ENCODE measurements at places on chromosomes 13 and 19.

GRCh38 chr13:109983447-109983846 lies 197.1 kb upstream of the IRS2 start:
- DNase-seq, result no peak

GRCh38 chr13:77384999-77385398 lies 58.1 kb upstream of the MYCBP2 start:
- DNase-seq, result no peak

DNA sequence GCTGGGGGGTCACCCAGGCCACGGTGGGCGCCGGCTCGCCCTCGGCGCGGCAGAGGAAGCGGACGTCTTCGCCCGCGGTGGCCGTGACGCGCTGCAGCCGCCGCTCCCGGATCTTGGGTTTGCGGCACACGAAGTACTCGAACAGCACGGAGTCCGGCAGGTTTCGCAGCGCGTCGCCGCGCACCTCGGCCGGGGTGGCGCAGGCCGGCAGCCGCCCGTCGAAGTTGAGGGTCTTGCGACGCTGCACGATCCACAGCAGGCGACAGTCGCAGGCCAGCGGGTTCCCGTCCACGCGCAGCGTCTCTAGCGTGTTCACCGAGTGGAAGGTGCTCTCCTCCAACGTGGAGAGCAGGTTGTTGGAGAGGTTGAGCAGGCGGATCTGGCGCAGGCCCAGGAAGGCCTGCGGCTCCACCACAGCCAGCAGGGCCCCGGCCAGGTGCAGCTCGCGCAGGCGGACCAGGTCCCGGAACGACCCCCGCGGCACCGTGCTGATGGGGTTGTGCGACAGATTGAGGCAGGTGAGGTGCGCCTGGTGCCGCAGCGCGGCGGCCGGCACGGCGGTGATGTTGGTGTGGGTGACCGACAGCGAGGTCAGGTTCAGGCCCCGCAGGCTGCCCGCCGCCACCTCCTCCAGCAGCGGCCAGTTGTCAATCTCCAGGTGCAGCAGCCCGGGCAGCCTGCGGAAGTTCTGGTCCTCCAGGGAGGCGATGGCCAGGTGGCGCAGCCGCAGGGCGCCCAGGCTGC lies 8.6 kb upstream of the PEAK3 start:
- no peak for DNase-seq

- no peak for DNase-seq
Observed at GRCh38 chr13:97414392-97414791, 19.6 kb upstream of the RAP2A start.

DNA sequence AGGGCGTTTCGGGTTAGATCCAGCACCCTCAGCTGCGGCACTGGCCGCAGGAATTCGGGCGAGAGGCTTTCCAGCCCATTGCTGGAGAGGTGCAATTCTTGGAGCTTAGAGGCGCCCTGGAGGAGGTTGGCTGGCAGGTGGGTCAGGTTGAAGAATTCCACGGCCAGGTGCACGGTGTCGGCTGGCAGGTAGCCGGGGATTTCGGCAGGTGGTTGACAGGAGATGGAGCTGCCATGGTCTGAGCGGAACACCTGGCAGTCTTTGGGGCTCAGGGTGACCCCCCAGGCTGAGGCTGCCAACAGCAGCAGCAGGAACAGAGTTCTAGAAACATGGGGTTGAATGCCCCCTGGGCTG lies 1.3 kb downstream of the LRG1 start:
- no peak for DNase-seq

DNA sequence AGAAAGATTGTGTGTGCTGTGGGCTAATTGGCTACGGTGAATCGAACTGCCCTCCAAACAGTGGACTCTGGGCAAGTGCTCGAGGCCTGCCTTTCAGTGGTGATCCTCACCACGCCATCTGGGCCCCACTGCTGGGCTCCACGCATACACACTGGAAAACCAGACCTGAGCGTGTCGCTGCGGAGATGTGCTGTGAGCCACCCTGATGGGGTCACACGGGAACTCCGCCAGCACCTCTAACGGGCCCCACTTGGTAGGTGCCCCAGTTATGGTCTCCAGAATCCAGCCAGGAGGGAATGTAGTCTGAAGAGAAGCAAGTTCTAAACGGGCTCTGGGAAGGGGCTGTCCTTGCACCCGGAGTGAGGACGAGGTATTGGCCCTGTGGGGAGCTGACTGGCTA lies 39.3 kb downstream of the C13orf46 start:
- no peak for DNase-seq

DNA sequence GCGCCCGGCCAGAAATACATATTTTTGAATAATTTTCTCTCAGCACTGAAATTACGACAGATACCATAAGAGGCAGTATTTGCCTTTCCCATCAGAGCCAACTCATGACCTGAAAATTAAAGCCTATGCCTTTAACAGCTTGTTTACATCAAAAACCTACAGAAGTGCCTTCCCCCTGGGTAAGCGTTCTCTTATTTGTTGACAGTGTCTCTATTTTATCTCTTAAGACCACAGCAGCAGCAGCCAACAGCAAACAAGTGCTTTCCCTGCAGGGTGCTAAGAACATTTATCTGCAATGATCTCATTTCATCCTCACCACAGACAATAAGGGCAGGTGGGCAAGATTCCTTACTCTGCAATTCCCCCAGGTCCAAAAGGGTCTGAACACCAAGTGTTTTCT lies 6.0 kb downstream of the AKAP8L start:
- no peak for DNase-seq

- no peak for DNase-seq
Observed at GRCh38 chr19:27750391-27751043, 1462.4 kb downstream of the UQCRFS1 start.

GRCh38 chr13:99605420-99606323 lies 104.4 kb downstream of the TM9SF2 start:
- DNase-seq, result peak; percentile 81

GRCh38 chr19:1134431-1134830 lies 30.6 kb downstream of the GPX4 start:
- no peak for DNase-seq

- no peak for DNase-seq
Observed at GRCh38 chr13:89372193-89372592, 1701.0 kb downstream of the SLITRK5 start.

- DNase-seq, result no peak
Observed at GRCh38 chr13:109198585-109198984, 569.2 kb downstream of the MYO16 start.

DNA sequence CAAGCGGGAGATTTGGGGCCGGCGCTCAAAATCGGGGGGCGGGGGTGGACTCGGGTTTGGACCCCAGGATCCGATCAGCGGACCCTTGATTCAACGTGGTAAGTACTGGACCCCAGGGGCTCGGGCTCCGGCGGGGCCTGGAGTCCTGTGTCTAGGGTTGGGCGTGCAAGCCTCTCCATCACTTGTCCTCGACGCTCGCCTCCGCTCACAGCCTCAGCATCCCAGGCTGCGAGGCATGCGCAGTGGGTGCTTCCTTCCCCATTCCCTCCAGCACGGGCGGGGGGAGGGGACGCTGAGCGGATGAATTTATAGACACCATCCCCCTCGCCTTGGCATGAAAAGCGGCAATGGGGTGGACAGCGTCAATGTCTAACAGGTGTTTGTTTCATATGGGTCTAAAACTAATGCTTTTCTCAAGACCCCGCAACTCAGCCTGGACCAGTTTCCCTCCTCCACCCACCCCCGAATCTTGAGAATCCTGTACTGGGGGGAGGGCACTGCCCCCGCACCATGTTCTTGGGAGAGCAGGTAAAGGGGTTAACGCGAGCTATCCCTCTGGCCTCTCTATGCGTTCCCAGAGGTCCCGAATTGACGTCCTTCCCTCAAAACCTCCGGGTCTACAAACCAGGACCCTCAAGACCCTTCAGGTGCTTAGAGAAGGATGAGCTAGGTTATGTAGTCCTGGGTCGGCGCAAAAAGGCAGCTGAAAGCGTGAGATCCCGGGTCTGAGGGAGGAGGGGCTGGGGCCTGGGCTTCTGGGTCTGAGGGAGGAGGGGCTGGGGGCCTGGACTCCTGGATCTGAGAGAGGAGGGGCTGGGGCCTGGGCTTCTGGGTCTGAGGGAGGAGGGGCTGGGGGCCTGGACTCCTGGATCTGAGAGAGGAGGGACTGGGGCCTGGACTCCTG lies 579 bp downstream of the CPT1C start:
- DNase-seq, result no peak

DNA sequence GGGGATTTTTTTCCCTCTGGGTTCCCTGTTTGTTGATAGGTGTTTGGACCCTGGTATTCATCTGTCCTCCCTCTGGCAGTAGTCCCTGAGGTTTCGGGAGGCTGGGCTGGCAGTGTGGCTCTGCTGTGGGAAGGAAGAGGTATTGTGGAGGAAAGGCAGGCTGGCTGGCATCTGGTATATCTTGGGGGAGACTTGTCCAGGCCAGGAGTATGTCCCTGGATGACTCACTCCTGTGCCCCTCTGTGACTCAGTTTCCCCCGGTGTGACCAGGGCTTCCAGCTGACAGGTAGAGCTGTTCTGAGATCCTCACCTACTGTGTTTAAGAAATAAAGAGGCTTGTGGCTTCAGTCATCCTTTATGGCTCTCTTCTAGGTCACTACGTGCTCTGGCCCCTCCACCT lies 14.2 kb upstream of the ZNF492 start:
- no peak for DNase-seq

DNA sequence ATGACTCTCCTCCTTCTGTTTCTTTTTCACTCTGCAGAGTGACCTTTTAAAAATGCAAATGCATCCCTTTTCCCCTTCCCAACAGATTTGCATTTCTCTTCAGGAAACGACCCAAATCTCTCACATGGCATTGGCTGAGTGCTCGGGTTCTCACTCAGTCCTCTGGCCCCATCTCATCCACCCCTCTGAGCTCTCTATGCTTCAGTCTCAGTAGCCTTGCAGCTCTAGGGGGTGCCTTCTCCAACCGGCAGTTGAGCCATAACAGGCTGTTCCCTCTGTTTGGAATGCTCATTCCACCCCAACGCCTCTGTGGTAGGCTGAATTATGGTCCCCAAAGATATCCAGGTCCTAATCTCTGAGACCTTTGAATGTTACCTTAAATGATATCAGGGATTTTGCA lies 78.2 kb downstream of the AKAP11 start:
- DNase-seq, result no peak

- no peak for DNase-seq
Observed at GRCh38 chr19:51163257-51163656, 21.2 kb downstream of the SIGLEC7 start.

- no peak for DNase-seq
Observed at GRCh38 chr19:3963458-3964255, 7.2 kb downstream of the DAPK3 start.

DNA sequence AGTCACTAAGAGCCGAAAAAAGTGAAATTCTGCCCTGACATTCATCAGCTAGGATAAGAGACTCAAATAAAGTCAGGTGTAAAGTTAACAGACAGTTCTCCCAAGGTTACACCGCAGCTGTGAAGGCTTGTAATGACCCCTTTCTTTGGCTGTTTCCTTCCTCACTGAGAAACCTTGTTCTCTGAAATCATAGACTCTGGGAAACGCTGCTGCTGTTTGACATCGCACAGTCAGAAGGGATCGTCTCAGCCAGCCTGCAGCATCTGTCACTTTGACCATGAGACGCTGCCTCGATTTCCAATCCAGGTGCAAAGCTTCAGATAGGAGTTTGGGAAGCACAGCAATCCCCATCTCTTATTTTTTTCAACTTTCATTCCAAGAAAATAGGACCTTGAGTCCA lies 678 bp downstream of the BCAT2 start:
- no peak for DNase-seq

GRCh38 chr19:42325896-42326771 lies 699 bp downstream of the MEGF8 start:
- no peak for DNase-seq

- no peak for DNase-seq
Observed at GRCh38 chr19:11506101-11506555, 489 bp upstream of the ZNF653 start.

GRCh38 chr13:99978799-99979452 lies 2.7 kb upstream of the ZIC2 start:
- no peak for DNase-seq

GRCh38 chr13:99986741-99987140 lies 5.2 kb downstream of the ZIC2 start:
- no peak for DNase-seq

DNA sequence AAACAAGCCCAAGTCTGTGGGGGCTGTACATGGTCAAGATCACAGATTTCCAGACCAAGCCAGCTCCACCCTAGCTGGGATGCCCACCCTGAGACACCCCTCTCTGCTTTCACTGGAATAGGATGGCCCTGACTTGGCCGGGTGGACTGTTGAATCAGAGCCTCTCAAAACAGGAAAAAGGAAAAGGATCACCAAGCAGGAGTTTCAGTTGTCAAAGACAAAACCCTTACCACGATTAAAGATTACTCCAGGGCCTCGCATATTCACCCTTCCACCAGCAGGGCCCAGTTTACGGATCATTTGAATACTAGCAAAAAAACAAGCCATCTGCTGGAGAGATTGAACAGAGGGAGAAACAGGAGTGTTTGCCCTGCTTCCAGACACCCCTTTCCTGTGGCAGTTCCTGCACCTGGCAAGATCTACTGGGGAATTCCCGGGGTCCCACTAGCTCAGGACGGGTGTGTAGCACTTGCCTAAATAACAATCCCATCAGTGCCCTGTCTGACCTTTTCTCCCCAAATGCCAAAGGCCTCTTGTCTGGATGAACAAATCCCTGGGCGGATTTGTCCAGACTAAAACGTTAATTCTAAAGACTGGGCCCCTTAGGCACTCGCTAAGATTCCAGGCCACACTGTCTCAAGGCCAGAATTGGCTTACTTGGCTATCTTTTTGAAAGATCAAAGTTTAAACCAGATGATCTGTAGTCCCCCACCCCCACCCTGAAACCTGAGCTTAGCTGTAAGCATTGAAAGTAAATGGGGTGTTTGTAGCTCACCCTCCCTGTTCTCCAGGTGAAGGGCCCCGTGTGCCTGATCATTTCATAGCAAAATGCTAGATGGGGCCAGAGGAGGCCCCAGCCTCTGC lies 38.4 kb downstream of the ACTN4 start:
- DNase-seq, result no peak

- no peak for DNase-seq
Observed at GRCh38 chr19:19508217-19508616, 7.1 kb downstream of the TSSK6 start.

GRCh38 chr19:39237200-39238184 lies 7.3 kb downstream of the IFNL3 start:
- no peak for DNase-seq

GRCh38 chr13:46948338-46948737 lies 51.5 kb upstream of the HTR2A start:
- no peak for DNase-seq

GRCh38 chr19:5977222-5977784 lies 637 bp downstream of the RANBP3 start:
- DNase-seq, result no peak

GRCh38 chr19:10259162-10259905 lies 7.3 kb downstream of the MRPL4 start:
- peak; percentile 45 for DNase-seq

GRCh38 chr13:92590503-92590908 lies 636.1 kb upstream of the GPC6 start:
- DNase-seq, result no peak

- no peak for DNase-seq
Observed at GRCh38 chr19:45969676-45970075, 4.0 kb downstream of the NOVA2 start.

DNA sequence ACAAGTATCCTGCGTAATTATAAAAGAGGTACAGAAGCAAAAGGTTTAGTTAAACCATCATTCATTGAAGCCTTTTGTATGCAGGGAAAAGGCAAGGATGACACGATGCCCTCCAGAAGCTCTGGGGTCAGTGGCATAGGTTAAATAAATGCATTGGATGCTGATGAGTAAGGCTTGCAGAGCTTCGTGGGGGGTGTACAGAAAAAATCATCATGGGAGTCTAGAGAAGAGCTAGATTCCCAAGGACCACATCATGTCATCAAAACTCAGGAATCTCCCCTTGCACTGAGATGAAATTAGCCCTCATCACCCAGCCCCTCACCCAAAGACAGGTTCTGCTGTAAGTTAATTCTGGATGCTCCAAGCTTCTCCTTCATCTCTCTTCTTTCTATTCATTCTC lies 8.3 kb downstream of the FPR1 start:
- no peak for DNase-seq
